ENCODE measurements at places on chromosomes 3 and 15.

GRCh38 chr15:82552861-82553260, 12.6 kb upstream of the RPS17 start:
- no peak for DNase-seq

DNA sequence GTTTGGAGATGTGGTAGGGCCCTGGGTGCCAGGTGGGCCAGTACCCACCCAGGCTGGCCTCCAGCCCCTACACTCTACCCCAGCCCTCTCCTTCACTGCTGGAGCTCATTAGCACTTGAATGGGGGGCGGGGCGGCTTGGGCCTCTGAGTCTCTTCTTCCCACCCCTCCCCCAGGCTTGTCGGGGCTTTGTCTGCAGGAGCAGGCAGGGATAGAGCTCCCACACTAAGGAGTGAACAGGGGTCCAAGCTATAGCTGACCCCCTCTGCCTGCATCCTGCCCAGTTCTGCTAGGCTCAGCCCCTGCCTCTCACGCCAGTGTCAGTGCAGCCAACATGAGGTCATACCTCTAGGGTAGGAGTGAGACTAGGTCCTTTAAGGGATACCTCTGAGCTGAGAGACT, 5.2 kb downstream of the GNAI2 start:
- DNase-seq = no peak

DNA sequence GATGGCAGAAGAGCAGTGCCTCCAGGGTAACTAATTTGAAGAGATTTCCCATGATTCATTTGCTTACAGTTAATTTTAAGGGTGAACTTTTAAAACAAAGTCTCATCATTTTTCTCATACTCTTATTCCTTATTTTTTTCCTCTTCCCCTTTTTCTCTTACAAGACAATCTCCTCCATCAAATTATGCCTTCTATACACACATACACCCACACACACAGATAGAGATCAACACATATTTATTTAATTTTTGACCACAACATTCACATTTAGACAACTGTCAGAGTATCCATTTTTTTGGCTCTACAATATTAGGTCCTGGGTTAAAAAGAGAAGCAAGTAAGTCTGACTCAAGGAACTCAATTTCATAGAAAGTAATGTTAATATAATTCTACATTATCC, 37.6 kb downstream of the AAGAB start:
- no peak for DNase-seq

GRCh38 chr3:53361852-53362251, 14.5 kb upstream of the DCP1A start:
- DNase-seq = no peak

GRCh38 chr3:14544282-14545250, 4.4 kb upstream of the GRIP2 start:
- DNase-seq = no peak

- no peak for DNase-seq
Observed at GRCh38 chr3:127165694-127166485, 27.0 kb upstream of the PRR23E start.

DNA sequence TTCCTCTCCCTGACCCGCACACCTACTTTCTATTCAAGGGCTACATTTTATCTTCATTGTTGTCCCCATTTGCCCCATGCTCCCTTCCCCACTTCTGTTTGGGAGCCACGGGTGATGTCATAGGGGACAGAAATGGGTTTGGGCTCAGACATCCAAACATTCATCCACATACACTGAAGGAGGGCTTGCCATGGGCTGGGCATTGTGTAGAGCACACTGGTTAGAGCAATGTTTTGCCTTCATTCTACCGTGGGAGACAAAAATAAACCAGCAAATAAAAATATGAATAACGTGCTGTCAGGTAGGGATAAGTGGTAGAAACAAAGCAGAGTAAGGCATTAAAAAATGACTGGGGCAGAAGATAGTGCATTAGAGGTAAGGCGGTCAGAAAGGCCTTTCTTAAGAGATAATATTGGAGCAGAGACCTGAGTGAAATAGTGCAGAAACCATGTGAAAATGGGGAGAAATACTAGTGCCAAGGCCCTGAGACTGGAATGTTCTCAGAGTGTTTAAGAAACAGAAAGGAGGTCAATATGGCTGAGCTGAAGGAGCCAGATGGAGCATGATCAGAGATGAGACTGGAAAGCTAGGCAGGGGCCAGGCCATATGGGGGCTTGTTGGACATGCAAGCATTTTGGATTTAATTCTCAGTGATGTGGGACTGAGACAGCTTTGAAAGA, 40.9 kb upstream of the CLSTN2 start:
- no peak for DNase-seq

GRCh38 chr3:61903931-61904657, 342.7 kb downstream of the PTPRG start:
- no peak for DNase-seq

DNA sequence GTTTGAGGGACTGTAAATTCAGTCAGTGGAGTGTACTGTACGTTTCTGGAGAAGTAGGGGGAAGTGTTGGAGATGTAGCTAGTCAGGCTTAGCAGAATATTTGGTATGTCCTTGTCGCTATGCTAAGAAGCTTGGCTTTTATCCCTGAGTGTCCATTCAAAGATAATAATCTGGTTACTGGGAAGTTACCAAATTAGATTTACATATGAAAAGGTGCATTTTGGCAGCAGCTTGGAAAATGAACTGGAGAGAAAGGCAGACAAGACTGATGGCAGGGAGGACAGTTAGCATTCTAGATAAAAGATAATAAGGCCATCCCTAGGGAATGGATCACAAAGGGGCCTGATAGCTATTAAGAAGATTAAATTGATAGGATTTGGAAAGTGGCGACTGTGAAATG, 58.7 kb downstream of the P2RY1 start:
- DNase-seq = no peak

DNA sequence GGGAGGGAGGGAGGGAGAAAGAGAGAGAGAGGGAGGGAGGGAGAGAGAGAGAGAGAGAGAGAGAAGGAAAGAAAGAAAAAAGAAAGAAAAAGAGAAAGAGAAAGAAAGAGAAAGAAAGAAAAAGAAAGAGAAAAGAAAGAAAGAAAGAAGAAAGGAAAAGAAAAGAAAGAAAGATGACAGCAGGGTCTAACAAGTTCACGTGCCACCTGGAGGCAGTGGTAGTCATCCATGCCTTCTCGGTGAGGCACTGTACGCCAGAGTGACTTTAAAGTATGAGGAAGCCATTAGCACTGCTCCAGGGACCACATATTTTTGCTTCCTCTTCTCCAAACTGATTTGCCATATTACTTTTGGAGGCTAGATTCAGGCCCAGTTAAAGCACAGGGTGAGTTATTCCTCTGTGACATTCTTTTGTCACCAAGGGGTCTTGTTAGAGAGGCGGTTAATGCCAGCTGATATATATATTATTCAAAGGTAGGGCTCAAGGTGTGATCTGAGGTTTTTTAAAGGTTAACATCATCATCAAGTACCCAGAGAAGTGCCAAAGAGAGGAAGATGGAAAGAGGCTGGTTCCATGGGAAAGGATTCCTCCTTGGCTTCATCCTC, at the start of gene HTR3D:
Gene HTR3D (plus strand): TSS at position 556 of the 606 bp plus-strand sequence. CDS start 0 bp downstream, at position 556.
- DNase-seq = no peak

- no peak for DNase-seq
Observed at GRCh38 chr3:50442945-50443579, 60.4 kb downstream of the CACNA2D2 start.

GRCh38 chr3:100427699-100428098, 26.4 kb downstream of the LNP1 start:
- no peak for DNase-seq

DNA sequence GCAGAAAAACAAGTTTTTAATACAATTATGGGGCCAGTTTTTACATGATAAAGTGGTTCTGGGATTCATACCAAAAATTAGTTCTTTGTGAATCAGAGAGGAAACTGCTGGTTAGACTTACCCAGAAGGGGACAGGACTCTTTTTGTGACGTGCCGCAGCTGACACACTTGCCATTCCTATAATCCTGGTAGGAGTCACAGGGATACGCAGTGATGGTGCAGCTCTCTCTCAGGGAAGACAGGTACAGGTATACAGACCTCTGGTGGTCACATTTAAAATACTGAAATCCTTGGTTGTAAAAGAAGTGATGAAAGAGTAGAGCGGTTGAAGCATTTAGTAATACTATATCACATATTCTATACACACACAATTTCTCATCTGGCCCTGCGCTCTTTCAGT, 20.2 kb upstream of the TMEM41A start:
- DNase-seq = no peak

DNA sequence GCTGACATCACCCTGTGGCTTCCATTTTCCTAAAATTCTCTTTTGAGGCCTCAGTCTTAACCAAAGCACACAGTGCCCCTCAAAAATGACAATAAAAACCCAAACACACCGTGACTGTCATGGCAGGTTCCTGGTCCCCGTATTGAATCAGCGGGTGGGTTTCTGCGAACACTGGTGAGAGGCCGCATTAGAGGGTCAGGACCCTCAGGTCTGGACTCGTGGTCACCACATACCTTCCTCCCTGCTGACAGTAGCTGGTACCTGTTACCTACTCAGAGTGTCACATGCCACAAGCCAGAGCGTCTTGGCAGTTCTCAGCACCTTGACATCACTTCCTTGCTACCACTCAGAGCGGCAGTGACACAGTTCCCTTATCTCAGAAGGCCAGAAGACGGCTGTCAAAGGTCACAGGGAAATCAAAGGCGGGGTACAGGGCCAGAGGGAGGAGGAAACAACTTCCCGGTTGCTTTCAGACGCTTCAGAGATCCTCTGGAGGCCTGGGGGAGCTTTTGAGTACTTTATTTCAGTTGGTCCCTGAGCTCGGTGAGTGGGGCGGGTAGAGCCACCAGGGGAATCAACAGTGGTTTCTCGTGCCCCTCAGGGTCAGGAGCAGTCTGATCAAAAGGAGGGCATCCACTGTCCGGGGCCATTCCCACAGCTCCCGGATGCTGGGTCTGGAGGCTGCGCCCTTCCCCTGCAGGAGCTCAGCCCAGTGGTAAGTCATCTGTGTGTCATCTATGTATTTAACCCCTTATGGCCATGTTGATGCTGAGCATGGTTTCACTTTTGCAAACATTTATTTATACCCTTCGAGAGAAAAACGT, at the start of the genes CCR5AS and CCRL2:
Gene CCR5AS (minus strand): TSS at position 279 of the 824 bp plus-strand sequence.
Gene CCRL2 (plus strand): TSS at position 472 of the 824 bp plus-strand sequence. CDS start 821 bp downstream, outside the sequence.
- DNase-seq = peak; percentile 14

GRCh38 chr3:138673641-138674530, 65.3 kb downstream of the FAIM start:
- no peak for DNase-seq

GRCh38 chr3:194877291-194878119, 191.8 kb downstream of the FAM43A start:
- DNase-seq = no peak

DNA sequence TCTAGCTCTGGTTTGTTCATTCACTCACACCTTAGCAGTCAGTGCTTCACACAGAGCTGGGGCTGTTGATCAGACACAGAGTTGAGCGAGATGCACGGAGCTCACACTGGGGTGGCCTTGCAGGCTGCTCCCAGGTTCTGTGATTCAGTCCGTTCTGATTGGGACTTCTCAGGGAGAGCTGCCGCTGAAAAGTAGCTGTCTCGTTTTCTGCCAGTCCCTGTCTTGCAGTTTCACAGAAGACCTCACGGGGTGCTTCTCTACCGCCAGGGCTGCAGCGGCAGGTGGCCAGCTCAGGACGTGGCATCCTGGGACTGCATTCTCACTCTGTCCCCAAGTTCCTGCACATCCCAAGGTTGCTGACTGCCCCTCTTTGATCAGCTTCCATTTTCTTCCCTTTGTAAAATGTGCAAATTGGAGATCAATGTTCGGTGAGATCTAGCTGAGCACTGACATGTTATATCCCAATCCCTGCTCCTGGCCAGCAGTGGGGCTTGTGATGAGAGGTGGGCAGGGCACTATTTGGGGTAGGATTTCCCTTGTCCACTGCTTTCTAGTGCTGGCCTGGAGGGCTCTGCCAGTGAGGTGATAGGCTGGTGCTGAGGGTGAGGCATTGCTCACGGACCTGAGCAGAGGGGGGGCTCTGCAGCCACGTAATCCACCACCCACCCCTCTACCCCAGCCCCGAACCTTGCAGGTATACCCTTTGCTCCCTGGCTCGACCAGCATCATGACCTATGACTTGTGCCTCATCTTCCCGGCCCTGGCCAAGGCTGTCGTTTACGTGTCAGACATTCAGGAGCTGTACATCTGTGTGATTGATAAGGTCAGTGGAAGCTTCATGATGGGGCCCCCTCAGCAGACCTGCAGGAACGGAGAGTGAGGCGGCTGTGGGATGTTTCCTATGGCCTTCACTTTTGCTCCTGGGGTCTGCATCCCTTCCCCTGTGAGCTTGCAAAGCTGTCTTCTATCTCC, 5.3 kb upstream of the TXNRD3 start:
- no peak for DNase-seq

DNA sequence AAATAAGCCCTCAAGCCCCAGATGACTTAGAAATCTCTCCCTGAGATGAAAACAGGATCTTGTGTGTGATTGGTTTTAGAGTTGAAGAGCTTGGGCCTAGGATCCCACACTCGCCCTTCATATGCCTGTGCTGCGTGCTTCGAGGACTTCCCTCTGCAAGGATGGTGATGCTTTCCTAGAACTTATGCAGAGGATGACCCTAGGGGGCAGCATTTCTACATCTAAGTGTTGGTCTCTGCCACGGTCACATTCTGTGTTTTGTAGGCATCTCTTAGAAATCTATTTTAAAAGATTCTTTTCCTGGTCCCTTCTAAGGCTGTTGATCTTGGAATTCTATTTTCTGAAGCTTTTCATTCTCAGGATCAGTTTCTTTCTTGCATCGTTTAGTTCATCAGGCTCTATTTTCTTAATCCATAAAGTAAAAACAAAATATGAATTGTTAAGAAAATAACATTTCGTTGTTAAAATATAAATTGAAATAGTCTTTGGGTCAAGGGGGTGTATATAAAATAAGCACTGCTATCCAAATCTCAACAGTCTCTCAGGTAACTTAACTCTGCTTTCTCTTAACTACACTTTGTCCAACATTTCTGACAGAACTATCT, 45.7 kb downstream of the WDR76 start:
- DNase-seq = no peak

DNA sequence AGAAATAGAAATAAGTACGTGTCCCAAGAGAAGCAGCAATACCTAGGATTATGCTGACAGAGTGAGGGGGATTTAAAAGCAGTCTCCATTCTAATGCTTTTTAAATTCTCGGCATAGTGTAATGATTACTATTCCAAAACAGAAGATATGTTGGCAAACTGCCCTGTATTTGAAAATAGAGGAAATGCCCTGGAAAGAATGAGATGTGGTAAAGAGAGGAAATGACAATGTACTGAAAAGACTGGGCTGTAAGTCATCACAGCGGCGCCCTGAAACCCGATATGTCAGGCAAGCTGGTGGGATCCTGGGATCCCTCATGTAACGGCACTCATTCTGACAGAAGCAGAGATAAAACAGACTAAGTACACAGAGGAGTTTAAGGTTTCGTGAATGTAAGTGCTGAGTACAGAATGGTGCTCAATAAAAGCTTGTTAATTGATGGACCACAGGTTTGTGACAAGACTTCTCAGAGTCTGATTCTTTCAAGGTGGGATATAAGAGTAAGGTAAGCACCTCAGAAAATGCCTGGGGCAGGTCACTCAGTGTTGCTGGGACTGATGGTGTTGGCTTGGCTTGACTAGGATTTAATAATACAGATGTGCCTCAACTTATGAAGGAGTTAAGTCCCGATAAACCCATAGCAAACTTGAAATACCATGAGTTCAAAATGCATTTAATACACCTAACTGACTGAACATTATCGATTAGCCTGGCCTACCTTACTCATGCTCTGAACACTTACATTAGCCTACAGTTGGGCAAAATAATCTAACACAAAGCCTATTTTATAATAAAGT, 91.4 kb downstream of the NFKBIZ start:
- DNase-seq = no peak
